Trophoblast cell (in vitro differentiated cells and primary cell): ENCODE measurements at places on chromosomes 6 and 20.

DNA sequence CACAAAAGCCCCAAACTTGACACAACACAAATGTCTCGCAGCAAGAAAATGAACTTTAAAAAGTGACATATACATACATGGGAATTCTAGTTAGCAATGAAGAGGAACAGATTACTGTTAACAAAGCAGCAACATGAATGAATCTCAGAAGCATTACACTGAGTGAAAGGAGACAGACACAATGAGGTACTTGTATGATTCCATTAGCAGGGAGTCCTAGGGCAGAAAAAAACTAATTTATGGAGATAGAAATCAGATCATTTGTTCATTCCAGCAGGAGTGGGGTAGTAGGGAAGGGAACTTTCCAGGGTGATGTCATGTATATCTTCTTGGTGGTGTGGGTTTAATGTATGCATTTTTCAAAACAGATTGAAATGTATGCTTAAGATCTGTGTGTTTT is 524.4 kb downstream of the KIF16B start:
- DNase-seq, result no peak

DNA sequence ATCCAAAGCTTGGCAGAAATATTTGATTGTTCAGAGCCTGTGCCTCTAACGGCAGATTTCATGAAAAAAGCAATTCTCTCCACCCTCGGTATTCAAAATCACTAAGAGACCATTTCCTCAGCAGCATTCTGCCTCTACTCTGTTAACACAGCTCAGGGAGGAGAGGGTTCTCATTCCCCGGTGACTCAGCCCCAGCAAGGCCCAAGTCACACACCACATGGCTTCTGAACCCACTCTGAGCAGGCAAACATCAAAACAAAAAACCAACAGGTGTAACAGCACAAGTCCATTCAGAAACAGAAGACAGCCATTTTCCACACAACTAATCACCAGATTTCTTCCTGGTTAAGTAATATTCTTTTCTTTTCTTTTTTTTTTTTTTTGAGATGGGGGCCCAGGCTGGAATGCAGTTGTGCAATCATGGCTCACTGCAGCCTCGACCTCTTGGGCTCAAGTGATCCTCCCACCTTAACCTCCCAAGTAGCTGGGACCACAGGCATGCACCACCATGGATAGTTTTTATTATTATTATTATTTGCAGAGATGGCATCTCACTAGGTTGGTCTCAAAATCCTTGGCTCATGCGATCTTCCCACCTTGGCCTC is 55.4 kb downstream of the GFOD1 start:
- no peak for DNase-seq

DNA sequence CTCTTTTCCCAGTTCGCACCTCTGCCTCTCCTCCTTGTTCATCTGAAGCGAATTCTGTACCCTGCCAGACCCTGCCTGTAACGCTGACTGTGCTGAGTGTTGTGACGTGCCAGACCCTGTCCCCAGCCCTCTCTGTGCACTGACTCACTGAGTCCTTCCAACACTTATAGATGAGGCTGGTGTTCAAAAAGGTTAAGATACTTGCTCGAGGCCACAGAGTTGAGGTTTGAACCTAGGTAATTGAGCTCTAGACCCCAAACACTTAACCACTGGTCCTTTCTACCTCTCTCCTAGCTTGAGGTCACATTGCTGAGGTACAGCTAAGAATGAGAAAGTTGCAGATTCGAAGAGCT is 45.7 kb upstream of the NEDD9 start:
- no peak for DNase-seq

- DNase-seq, result no peak
These were observed 123.7 kb downstream of the RCAN2 start for GRCh38 chr6:46367354-46368168.

DNA sequence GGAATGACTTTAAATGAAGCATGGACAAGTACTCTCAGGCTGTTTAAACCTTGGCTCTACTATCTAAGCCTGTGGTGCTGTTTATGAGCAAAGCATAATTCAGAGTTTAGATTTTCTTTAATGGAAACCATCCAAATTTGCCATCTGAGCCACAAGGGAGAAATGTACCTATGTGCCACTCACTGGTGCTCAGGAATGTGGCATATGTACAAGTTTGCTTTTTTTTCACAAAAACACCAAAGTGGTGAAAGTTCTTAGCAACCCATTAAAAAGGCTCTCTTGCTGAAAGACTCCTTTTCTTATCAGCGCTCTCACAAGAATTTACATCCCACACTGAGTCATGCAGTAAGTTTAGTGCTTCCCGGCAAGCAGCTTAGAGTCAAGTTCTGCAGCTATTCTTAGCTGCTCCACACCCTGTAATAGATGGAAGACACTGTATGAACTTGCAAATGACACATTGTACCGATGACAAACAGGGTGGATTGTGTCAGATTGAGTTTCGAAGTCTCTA is 57.3 kb upstream of the MLIP start:
- peak; percentile 43 for DNase-seq

DNA sequence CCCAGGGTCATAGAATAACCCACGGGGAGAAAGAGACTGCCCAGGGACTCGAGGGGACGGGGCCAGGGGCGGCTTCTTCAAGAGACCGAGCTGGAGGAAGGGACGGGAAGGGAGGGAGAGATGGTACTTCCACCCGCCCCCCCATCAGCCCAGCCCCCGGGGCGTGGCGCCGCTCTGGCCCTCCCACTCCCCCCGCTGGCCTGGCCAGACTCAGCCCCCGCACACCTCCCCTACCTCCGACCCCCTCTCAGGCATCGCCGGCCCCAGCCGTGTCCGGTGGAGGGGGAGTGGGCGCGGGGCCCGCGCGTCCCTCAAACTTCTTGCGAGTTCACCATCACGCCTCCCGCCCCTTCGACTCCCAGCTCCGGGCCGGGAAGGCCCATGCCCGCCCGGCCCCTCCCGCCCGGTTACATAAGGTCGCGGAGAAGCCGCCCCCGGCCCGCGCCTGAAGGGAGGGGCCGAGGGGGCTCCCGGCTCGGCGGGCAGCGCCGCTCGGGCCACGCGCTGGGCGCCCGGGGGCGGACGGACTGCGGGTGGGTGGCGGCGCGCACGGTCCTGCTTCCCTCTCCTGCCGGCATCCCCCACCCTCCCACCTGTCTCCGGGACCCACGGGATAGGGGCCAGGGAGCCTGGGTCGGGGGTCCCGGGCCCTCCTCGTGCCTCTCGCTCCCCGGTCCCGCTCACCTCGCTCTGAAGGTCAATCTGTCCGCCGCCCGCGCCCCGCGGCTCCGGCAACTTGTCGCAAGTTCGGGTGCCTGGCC is 562 bp downstream of the TFEB start:
- peak; percentile 33 for DNase-seq

DNA sequence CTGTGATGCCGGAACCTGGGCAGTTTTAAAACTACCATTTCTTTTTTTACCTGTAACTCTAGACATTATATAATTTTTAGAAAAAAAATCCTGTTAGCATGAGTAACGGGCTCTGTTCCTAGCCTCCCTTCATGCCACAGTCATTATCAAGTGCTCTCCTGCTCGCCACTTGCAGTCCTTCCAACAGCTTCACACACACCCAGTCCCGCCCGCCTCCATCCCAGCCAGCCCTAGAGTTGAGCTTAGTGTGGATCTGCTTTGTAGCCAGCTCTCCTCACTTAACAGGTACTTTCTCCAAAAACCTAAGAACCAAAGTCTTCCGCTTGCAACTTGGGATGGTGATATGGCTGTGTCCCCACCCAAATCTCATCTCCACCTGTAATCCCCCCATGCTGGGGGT is 51.5 kb downstream of the EZR start:
- DNase-seq, result no peak

GRCh38 chr6:34514593-34515472 is 41.3 kb downstream of the SPDEF start:
- no peak for DNase-seq

- peak; percentile 90 for DNase-seq
These were observed 1.9 kb downstream of the MAPK14 start for GRCh38 chr6:36029464-36029863.

DNA sequence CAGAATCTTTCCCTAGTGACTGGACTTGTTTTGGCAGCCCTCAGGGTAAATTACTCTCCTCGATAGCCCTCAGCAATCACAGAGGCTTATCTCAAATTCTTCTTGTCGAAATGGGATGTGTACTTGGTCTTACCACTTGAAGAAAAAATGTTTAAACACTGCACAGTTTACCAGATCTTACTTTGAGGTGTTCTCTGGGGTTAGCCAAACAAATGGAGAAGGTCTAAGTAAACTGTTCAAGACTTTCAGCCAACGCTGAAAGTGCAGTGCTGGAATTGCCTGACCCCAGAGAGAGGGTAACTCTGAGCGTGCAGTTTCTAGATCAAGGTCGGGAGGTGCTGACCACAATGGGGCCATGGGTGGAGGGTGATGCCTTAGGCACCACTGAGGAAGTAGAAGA is 39.2 kb downstream of the MYLIP start:
- DNase-seq, result peak; percentile 92

DNA sequence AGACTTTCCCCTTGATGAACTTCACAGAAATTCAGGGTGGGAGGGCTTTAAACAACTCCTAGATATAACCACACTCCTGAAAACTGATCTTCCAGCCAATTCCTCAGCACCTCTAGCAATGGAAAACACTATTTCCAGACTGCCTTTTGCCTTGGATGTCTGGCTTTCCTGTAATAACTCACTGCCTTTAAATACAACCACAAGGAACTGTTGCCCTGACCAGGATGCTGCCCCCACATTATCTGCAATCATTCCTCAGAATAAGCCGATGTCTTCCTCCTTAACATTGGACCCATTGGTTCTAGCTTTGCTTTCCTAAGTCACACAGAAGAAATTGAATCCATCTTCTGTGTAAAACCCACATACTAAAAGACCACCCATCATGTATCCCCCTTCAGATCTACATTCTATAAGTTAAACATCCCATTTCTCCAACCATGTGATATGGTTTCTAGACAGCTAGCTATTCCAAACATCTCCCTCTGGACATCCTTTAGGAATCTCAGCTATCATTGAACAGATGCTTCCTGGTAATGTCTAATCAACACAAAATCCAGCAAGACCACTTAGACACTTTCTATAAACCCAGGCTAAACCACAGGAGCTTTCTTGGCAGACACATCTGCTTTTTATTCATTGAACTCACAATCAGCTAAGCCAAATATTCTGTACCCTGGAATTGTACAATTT is 95.9 kb upstream of the KCNQ5 start:
- DNase-seq, result no peak
